ENCODE measurements at places on chromosomes 3 and 15. TPM values are rescaled to one million over a fixed set of nuclear protein-coding genes. Genes with fewer than 3 reads are reported as not detected.

GRCh38 chr3:129974833-129975704 lies 549 bp downstream of the TRH start:
- peaks cover 21% of the 10 kb centered on the region for H3K4me1 ChIP-seq
- H3K27me3 ChIP-seq = no peaks in the 10 kb centered on the region
- DNase-seq = no peak
- no peaks in the 10 kb centered on the region for H3K36me3 ChIP-seq

DNA sequence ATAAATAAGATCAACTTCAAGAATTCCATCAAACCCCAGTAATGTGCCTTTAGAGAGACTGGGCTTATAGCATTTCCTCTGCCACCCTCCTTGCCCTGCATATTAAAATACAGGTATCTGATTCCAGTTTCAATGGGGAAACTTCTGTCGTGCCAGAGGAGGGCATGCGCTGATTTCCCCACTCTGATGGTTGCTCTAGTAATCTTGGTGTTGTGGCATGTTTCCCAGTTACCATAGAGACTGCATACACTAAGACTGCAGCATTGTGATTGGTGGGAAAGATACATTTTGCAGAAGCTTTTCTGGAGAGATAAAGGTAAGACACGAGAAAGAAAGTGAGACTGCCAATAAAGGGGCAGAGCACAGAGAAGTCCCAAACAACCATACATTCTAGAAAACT lies 225.6 kb downstream of the TIGIT start:
- no peaks in the 10 kb centered on the region for H3K27me3 ChIP-seq
- no peak for DNase-seq
- H3K36me3 ChIP-seq = no peaks in the 10 kb centered on the region

GRCh38 chr3:25673738-25674298 lies 9.1 kb upstream of the TOP2B start:
- no peaks in the 10 kb centered on the region for H3K4me1 ChIP-seq
- no peak overlapping the region for H3K27ac ChIP-seq

DNA sequence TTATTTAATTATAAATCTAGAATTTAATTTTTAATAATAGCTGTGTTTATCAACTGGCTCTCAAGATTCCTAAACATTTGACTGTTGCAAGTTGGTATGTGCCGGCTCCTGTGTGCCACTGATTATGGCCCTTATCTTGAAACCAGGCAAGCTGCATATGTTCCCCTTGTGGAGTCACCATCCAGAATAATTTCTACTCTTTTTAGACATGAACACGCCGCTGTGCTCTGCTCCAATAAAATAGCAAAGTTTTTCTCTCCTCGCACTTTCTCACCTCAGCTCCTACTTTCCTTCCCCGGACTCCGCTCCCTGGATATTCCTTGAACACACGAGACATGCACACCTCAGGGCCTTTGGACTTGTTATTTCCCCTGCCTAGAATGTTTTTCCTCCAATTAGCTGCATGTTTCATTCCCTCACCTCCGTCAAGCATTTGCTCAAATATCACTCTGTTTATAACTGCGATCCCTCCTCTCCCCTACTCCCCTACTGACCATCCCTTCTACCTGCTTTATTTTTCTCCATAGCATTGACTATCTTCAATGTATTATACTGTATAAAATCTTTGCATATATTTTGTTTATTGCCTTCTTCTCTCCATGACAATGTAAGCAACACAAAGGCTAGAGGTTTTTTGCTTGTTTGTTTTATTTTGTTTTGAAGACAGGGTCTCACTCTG lies 26.1 kb upstream of the ERICH6 start:
- peaks cover 5% of the 10 kb centered on the region for H3K4me1 ChIP-seq
- no peaks in the 10 kb centered on the region for H3K36me3 ChIP-seq
- peak; percentile 75 for DNase-seq

- no peak overlapping the region for H3K27ac ChIP-seq
- no peak for DNase-seq
- H3K4me1 ChIP-seq = peaks cover 2% of the 10 kb centered on the region
These were observed 19.4 kb downstream of the ARPP21 start for GRCh38 chr3:35658686-35659085.

GRCh38 chr3:98596087-98596486 lies 2.7 kb upstream of the CPOX start:
- no peak overlapping the region for H3K4me3 ChIP-seq
- peak overlapping the region; percentile 56 for H3K27ac ChIP-seq
- no peaks in the 10 kb centered on the region for H3K36me3 ChIP-seq
- H3K27me3 ChIP-seq = no peaks in the 10 kb centered on the region
- peaks cover 56% of the 10 kb centered on the region for H3K4me1 ChIP-seq
- no peak for DNase-seq

DNA sequence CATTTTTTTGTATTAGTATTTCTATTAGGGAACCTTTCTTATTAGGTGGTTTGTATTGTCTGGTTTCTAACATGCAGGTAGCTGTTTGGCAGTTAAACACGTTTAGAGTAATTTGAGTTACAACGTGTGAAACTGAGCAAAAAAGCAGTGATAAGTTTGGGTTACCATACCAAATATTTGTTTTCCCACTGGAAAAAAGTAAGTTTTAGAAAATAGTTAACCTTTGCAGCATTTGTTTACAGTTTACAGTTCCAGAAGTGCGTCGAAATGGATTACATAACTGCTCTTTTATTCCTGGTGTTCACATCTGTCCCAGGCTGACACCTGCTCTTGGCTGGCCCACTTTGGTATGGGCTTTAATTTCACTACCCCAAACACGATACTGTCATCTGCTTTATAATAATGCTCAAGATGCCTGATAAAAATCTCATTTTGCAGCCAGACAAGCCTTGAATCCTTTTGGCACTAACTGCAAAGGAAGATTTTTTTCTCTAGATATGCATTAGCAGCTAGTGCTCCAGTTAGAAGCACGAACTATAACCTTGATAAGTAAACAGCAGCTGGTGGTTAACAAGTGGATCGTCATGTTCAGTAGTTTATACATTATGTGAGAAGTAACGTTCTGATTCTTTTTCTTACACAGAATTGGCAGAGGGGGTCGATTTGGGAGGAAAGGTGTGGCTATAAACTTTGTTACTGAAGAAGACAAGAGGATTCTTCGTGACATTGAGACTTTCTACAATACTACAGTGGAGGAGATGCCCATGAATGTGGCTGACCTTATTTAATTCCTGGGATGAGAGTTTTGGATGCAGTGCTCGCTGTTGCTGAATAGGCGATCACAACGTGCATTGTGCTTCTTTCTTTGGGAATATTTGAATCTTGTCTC lies 5.3 kb downstream of the EIF4A2 start:
- no peak for DNase-seq
- peaks cover 51% of the 10 kb centered on the region for H3K36me3 ChIP-seq
- H3K4me1 ChIP-seq = peaks cover 24% of the 10 kb centered on the region
- no peak overlapping the region for H3K4me3 ChIP-seq
- H3K27ac ChIP-seq = no peak overlapping the region
- no peaks in the 10 kb centered on the region for H3K27me3 ChIP-seq

DNA sequence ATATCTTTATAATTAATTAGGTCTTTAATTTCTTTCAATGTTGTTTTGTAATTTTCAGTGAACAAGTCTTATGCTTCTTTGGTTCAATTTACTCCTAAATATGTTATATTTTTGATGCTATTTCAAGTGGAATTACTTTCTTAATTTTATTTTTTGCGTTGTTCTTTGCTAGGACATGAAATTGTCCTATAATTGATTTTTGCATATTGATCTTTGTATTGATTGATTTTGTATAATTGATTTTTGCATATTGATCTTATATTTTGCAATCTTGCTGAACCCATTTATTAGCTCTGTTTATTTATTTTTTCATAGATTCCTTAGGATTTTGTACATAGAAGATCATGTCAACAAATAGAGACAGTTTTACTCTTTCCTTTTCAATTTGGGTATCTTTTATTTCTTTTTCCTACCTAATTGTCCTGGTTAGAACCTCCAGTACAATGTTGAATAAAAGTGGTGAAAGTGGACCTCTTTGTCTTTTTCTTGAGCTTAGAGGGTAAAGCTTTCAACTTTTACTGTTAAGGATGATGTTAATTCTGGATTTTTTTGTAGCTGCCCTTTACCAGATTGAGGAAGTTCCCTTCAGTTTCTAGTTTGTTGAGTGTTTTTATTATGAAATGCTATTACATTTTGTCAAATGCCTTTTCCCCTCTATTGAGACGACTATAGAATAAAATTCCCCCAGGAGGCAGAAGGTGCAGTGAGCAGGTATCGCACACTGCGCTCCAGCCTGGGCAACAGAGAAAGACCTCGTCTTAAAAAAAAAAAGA lies 36.8 kb upstream of the CCDC50 start:
- no peak overlapping the region for H3K27ac ChIP-seq
- no peak for DNase-seq
- H3K4me1 ChIP-seq = no peaks in the 10 kb centered on the region
- no peaks in the 10 kb centered on the region for H3K27me3 ChIP-seq
- H3K36me3 ChIP-seq = no peaks in the 10 kb centered on the region

Gene DTX3L
- total RNA-seq = 44.5 TPM

Gene FOXB1
- not detected for total RNA-seq

Gene LTK
- 2.6 TPM for total RNA-seq

Gene CYP8B1
- total RNA-seq = 21.2 TPM

Gene OCA2
- total RNA-seq = 0.56 TPM

Gene MME
- 4.9 TPM for total RNA-seq

Gene ECT2
- total RNA-seq = 32.4 TPM

Gene MPI
- 37.7 TPM for total RNA-seq

Data from liver (tissue), 10 donors.